Stimulated activated CD8-positive, alpha-beta memory T cell treated with anti-CD3 and anti-CD28 coated beads, Interleukin-2, amount 100 ng/mL, for 1 hour (primary cell): ENCODE measurements at places on chromosomes 13 and 19.

GRCh38 chr19:34381399-34382251 lies 16.6 kb downstream of the GPI start:
- DNase-seq = no peak

DNA sequence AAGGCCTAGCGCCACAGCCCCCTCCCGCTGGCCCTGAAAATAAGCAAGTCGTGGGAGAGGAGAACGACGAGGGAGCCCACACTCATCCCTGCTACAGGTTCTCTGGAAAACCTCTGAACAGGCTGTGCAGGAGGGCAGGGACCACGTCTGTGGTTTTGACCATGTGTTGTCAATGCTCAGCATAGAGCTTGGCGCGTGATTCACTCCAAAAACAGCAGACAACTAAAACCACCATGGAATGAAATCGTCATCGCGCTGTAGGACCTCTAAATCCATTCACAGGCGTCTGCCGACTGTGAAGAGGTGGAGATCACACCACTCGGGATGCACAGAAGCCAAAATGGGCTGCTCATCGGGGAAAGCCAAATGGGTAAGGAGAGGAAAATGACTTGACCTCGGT lies 121.3 kb downstream of the COL4A1 start:
- no peak for DNase-seq

DNA sequence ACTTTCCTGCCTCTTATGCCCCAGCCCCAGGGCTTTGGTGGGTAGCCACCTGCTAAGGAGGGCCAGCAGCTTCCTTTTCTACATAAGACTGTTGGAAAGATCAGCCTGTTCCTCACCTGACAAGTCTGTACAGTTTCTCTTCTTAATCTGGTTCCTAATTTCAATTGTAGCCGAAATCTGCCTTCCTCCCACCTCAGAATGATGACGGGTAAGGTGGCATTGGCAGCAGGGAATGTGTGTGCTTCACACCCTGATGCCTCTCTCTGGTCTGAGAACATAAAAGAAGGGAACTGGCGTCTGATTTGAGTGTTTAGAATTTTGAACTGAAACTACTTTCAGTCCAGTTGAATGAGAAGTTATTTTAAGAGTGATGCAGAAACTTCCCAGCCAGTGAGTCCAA lies 16.0 kb downstream of the MAU2 start:
- DNase-seq = no peak

DNA sequence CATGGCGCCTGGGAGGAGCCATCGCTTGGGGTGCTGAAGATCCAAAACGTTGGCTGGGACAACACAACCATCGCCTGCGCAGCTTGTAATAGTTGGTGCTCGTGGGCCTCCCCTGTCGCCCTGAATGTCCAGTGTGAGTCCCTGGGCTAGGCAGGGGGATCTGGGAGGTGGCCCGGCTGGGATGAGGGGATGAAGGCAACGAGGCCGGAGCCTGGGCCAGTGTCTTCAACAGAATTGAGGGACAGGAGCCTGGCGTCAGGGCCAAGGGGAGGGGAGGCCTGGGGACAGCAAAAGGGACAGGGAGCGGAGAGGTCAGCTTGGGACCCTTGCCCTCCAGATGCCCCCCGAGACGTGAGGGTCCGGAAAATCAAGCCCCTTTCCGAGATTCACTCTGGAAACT lies 6.7 kb upstream of the FFAR1 start:
- DNase-seq = no peak

- no peak for DNase-seq
Measured at GRCh38 chr13:75385708-75386083, 96.3 kb downstream of the TBC1D4 start.

- no peak for DNase-seq
Measured at GRCh38 chr19:45442778-45443461, 19.2 kb upstream of the ERCC1 start.

DNA sequence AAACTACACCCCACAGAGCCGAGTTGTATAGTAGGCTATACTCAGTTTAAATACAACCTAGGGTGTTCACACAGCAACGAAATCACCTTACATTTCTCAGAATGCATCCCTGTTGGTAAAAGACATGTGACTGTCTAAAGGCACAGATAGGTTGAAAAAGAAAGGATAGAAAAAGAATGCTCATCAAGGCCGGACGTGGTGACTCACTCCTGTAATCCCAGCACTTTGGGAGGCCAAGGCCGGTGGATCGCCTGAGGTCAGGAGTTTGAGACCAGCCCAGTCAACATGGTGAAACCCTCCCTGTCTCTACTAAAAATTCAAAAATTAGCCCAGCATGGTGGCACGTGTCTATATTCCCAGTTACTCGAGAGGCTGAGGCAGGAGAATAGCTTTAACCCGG lies 3.8 kb upstream of the IL17D start:
- no peak for DNase-seq

- DNase-seq = no peak
Measured at GRCh38 chr13:90652036-90652435, 695.5 kb upstream of the MIR17HG start.

GRCh38 chr13:45335397-45336024 lies 5.5 kb downstream of the TPT1 start:
- no peak for DNase-seq

GRCh38 chr19:34128558-34129250 lies 43.6 kb upstream of the LSM14A start:
- DNase-seq = no peak

DNA sequence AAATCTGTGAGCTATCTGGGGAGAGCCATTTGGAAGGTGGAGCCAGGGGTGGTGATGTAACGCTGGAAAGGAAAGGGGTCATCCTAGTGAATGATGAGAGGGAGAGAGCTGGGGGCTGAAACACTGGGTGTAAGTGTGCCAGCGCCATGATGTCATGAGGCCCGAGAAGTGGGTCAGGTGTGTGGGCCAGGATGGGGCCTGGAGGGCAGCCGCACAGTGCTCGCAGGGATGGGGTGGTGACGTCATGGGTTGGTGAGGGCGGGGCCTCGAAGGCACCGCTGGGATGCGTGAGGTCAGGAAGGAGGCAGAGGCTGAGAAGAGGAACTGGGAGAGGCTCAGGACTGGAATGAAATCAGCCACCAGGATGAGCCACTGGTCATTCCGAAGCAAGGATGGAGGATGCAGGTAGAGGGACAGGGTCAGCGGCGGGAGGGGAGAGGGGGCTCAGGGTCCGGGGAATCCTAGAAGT lies 4.4 kb downstream of the CCDC61 start:
- no peak for DNase-seq

DNA sequence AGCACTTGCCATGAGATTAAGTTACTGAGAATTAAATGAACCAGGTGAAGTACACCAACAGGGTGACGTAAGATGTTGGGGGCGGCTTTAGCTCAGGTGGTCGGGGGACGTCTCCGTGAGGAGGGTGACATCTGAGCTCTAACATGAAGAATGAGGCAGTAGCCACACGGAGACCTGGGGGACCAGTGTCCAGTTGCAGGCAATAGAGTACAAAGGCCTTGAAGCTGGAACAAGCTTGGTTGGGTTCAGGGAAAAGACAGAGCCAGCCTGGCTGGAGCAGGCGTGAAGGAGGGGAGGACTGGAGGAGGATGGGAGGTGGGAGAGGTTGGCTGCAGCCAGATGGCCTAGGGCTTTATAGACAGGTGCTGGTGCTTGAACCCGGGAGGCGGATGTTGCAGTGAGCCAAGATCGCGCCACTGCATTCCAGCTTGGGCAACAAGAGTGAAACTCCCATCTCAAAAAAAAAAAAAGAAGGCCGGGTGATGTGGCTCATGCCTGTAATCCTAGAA lies 1.6 kb downstream of the SPINT2 start:
- DNase-seq = no peak

DNA sequence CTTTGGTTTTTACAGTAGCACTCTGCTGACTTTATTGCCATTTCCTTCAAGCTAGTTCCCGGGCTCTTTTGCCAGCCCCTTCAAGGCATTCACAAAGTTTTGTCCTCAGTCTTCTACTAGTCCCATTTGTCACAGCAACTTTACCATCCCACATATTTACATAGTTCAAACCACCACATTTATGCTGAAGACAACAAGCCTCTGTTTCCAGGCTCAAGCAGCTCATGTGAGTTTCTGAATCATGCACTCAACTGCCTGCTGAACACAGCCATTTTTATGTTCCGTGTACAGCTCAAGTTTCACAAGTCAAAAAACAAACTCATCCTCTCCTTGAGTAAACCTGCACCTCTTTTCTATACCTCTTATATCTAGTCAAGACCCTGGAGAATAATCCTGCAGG lies 977.0 kb upstream of the SLC10A2 start:
- DNase-seq = no peak

- no peak for DNase-seq
Measured at GRCh38 chr13:92315265-92315664, 911.3 kb upstream of the GPC6 start.

GRCh38 chr19:53546758-53547513 lies 9.0 kb downstream of the ZNF331 start:
- no peak for DNase-seq

DNA sequence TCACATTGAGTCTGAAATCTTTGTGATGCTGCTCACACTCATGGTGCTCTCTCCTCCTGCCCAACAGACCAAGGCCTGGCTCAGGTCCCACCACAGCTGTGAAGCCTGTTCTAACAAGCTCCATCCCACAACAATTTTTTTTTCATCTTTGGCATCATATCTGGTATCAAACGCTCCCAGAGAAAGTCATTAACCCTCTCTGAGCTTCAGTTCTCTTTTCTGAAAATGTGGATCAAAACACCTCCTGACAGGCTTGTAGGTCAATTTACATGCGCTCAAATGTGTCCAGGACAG lies 224.4 kb downstream of the LACC1 start:
- no peak for DNase-seq

- DNase-seq = no peak
Measured at GRCh38 chr13:111217641-111218040, 102.5 kb downstream of the ARHGEF7 start.

DNA sequence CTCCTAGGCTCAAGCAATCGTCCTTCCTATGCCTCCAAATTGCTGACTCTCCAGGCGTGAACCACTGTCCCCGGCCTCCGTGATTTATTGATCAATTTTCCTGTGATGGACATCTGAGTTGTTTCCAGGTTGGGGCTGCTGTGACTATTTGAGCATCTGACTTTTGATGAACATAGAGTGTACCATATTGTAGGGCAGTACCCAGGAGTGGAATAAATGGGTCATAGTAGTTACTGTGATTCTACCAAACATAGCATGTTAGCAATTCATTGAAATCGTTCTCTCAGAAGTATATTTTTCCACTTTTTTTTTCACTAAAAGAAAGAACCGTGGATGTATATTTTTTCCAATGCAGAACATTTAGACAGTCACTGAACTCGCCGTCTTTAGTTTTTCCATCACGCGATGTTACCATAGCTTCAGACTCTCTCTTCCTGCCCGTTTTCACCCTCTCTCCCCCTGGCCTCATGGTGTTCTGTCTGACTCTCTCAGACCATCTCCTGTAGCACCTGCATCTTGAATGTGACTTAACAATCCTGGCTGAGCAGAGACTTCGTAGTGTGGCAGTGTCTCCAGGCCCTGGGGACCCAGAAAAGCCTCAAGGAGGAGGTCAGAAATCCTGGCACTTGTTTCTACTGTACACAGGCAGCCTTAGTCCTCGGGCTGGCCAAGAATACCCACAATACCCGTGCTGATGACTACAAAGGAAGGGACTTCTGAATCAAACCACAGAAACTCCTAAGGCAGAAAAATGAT lies 3.2 kb upstream of the RASGRP4 start:
- no peak for DNase-seq

DNA sequence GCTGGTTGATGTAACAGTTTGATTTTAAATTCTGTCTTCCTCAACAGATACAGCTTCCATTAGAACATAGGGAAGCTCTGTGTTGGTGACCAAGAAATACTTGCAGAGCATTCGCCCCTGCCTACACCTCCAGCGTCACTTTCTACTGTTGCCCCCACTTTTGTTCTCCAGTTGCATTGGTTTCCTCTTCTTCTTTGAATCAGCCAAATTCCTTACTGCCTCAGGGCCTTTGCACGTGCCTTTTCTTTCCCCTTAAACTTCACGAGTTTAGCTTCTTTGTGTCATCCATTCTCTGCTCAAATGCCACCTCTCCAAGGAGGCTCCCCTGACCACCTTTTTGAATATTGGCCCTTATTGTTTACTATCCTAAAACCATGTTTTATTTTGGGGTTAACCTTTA lies 5.7 kb downstream of the KLK5 start:
- DNase-seq = no peak

- no peak for DNase-seq
Measured at GRCh38 chr19:31349160-31349881, at the start of gene TSHZ3. Gene TSHZ3 (minus strand): TSS chr19:31349436. CDS start chr19:31349219, 217 bp downstream.

GRCh38 chr13:43127827-43128226 lies 104.4 kb downstream of the DNAJC15 start:
- DNase-seq = no peak

DNA sequence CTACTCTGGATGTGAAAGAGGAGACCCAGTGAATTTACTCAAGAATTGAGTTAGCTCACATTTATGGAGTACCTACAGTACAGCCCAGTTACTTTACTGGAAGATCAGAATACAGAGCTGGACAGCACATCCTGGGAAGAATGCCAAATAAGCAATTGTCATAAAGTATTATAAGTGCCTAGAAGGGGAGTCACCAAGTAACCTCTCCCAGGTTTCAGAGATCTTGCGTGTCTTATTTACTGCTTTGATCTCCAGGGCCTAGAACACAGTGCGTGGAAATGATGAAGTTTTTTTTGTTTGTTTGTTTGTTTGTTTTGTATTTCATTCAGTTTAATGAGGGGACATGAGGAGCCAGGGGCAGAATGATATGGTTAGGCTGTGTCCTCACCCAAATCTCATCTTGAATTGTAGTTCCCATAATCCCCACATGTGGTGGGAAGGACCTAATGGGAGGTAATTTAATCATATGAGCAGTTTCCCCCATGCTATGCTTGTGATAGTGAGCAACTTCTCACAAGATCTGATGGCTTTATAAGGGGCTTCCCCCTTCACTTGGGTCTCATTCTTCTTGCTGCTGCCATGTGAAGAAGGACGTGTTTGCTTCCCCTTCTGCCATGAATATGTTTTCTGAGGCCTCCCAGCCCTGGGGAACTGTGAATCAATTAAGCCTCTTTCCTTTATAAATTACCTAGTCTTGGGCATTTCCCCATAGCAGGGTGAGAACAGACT lies 5.2 kb downstream of the GARRE1 start:
- no peak for DNase-seq

GRCh38 chr13:46134961-46135522 lies 30.2 kb upstream of the CPB2 start:
- DNase-seq = no peak

DNA sequence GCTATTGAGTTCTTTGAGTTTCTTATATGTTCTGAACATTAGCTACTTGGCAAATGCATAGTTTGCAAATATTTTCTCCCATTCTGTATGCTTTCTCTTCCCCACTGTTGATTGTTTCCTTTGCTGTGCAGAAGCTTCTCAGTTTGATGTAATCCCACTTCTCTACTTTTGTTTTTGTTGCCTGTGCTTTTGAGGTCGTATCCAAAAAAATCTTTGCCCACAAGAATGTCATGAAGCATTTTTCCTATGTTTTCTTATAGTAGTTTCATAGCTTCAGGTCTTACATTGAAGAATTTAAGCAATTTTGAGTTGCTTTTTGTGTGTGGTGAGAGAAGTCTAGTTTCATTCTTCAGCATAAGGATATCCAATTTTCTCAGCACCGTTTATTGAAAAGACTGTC lies 536.7 kb upstream of the ARGLU1 start:
- DNase-seq = no peak
